NCI-H2107 (cell line): ENCODE measurements at places on chromosomes 3 and 15.

DNA sequence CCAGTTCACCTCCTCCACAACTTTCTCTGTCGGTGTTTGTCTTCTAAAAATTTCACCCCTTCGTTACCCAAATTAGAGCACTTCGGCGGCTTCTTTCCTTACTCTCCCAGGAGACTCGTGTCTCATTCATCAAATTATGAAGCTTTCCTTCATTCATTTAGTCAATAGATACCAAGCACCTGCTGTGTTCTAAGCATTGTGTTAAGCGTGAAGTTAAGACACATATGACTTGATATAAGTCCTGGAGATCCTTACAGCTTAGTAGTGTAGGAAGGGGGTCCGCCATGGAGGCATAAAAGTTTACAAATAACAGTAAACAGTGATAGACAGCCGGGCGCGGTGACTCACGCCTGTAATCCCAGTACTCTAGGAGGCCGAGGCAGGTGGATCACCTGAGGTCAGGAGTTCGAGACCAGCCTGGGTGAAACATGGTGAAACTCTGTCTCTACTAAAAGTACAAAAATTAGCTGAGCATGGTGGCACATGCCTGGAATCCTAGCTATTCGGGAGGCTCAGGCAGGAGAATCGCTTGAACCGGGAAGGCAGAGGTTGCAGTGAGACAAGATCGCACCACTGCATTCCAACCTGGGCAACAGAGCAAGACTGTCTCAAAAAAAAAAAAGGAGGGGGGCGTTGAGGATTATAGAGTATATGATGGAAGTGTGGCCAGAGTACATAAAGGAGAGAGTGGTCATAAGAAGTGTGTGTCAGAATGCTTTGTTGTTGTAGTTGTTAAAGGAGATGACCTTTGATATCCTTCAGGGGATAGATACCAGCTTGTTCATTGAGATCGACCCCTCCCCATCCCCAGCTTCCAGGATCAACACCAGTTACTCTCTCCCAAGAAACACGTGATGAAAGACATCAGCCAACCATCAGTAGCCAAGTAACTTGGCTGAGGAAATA, 744 bp upstream of the CCDC32 start:
- no peak for DNase-seq

DNA sequence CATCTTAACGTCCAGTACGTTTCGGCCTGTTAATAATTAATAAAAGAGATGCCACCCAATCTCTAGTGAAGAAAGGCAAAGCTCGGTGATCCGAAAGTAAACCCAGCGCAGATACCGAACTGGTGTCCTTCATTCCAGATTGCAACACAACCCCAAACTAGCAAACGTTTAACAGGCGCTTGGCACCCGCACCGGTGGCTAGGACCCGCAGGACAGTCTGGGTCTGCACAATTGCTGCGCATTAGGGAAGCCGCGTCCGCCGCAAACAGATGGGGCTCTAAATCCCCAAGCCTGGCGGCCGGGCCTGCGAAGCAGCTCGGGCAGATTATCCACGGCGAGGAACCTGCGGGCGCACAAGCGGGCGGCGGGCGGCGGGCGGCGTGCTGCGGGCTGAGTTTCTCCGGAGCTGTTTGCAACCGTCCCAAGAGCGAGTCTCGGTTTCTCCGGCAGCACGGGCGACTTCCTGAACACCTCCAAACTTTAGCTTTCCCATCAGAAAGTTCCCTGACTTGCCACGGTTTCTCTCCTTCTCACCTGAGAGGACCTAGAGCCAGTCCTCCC, 112.1 kb upstream of the ICE2 start:
- DNase-seq: no peak

DNA sequence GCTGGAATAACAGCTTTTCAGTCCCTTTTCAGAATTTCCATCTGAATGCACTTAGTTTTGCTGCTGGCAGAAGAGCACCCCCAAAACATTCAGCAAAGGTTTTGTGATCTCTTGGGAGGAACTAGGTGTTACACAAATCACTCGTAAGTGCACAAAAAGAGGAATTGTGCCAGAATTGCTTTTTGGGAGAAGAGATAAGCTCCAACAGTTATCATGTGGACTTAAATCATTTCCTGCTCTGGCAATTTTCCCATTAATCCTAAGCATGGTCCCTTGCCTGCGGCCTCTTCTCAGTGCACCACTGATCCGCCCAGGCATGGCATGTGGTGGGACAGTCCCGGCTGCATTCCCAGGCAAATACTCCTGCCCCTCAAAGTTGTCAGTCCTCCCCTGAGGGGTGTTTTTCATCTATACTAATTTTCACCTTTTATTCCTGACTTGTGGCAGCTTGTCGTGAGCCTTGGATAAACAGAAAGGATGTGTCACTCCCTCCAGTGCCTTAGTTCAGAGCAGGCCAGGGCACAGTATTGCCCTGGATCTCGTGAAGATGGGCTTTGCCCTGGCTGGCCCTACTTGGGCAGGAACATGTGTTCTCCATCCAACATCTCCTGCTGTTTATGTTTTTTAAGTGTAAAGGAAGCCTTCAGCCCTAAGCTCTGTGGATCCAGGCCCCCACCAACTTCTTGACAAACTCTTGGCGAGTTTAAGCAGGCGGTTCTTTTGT, 44.6 kb upstream of the VILL start:
- no peak for DNase-seq

DNA sequence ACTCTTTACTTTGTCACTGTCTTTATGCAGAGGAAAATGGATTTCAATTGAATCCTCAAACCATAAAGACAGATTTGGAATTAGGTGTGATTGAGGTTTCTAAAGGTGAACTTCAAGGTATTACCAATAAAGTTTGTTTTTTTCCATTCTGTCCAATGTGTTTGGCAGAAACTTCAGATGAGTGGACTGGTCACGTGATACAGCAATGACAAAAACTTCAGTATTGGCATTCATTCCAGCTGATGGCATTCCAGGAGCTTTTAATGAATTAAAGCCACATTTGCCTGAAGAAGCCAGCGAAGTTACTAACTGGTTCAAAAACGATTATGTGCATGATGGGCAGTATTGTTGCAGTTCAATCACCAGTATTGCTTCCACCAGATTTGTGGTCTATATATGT, 4.5 kb upstream of the MASP1 start:
- DNase-seq: no peak

DNA sequence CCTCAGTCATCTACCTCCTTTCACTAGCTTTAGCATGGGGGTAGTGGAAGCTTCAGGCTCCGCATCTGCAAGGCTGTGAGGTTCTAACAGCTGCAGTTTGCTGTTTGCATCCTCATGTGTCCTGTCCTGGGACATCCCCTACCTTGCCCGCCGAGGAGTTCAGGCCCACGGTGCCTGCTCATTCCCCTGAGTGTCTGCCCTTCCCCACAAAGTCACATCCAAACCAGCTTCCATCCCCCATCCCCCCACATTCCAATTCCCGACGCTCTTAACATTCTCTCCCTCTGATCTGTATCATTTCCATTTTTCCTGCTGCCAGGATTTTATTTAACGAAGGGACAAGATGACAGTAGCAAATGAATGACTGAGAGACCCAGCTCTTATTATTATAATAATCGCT, 43.8 kb downstream of the HRH1 start:
- no peak for DNase-seq

DNA sequence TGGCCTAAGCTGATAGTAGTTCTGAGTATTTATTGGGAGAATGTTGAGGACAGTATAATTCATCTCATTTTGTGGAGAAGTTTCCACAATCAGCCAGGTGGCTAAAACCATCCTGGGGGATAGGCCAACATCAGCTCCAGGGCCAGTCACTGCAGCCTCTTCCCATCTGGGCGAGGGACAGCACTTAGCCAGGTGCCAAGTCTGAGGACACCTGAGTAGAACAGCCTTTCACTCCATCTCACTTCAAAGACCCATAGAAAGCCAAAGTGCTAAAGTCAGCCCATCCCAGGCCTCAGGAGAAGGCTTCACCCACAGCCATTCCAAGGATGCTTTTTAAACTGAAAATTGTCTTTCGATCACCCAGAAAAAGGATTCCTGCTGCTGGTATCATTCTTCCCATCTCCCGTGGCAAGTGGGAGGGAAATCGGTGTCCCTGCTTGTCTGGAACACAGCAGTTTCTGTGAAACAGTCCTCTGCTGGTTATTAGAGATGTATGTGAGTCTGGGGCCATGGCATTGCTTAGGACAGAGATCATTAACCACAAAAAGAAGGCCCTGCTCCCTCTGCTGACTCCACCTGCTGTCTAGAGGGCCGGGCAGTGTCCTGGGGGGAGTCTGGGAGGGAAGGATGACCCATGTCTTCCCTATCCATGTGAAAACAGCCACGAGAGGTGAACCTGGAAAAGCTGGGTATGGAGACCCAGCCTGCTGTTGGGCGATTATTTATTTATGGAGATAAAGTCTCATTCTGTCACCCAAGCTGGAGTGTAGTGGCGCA, 9.6 kb downstream of the CALML4 start:
- no peak for DNase-seq

- DNase-seq: no peak
Observed at GRCh38 chr15:93088981-93089726, at the start of gene RGMA. TSS of gene RGMA (minus strand) at chr15:93089211. CDS start at chr15:93088932, 279 bp downstream.

DNA sequence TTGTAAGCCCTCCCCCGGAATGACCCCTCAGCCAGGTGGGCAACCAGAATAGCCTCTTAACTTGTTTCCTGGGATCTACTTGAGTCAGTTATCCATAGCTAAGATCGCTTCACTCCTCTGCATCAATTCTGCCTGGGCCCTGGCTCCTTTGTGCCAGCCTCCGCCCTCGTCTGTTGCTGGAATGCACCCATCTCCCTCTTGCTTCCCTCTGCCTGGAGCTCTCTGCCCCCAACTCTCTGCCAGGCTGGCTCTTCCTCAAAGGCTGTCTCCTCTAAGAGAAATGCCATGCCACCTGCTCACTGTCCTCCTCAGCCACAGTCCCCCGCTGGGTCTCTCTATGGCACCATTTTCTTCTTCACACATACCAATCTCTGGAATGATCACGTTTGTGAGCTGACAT, 240.8 kb downstream of the ADAMTS17 start:
- DNase-seq: no peak

- DNase-seq: no peak
Observed at GRCh38 chr3:157099326-157100095, 60.4 kb downstream of the CCNL1 start.

DNA sequence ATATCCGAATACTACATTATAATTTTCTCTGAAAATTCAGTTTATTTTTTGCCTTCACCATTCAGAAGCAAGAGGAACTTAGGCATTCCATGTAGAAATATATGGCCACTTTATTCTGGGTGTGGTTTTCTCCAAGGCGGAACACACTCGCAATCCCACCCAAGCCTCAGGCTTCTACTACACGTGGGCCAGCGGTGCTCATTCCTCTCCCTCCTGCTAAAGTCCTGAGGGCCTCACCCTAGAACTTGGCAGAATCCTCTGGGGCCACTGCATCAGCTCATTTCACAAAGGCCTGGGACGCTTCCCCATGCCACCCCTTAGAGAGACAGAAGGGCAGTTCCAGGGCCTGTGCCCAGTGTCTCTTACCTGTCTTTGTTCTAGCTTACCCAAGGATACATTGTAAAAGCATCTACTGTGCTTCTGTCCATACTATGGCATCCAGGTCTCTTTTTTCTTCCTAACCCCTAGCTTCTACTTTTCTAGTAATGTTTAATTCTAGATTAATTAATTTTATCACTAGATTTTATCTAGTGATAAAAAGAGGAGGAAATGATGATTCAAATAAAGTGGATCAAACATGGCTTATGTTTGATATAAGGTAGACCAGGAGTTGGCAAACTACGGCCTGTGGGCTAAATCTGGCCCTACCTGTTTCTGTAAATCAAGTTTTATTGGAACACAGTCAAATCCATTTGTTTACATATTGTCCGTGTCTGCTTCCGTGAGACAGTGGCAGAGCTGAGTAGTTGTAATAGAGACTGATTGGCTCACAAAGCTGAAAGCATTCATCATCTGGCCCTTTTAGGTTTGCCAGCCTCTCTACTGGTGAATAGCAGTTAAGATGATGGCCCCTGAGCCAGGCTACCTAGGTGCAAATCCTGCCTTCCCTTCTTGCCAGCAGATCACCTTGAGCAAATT, 29.8 kb downstream of the LARS2 start:
- no peak for DNase-seq

DNA sequence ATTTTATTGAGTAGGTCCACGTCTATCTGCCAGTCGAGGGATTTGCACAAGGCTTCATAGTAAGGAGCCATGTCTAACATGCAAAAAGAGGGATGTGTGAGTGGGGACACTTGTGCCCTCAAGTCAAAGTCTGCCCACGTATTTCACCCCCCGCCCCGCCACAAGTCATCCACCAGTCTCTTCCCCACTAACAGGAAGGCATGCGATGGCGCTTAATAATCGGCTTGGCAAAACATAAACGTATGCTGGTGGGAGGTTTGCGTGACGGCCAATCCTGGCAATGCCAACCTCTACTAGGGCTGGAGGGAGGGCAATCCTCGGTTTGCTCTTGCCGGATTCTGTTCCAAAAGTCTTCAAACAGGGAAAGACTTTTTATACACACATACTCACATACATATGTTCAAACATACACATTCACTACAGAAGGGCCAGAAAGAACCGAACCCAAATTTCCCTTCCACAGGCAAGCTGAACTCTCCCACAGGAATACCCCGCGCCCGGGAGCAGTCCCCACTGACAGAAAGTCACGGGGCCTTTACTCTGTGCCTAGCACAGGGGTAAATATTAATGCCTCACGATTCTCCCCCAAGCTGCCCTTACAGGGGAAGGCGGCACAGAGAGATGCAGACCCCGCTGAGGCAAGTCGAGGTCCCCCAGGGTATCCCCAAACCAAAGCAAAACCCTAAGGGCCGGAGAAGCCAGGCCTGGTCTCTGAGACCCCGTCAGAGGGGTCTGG, 675 bp downstream of the PSMD6 start:
- no peak for DNase-seq
